Activated T-cell treated with anti-CD3 and anti-CD28 coated beads, Interleukin-2, amount 50 U/mL, for 1 hour (primary cell): ENCODE measurements at places on chromosomes 16 and 17.
A peak's percentile ranks its signal among the peaks of the same experiment; 100 is the strongest.

GRCh38 chr17:41910701-41911391 lies 7.9 kb downstream of the ACLY start:
- DNase-seq = no peak

GRCh38 chr16:74729783-74730683 lies 29.4 kb upstream of the MLKL start:
- DNase-seq = no peak

DNA sequence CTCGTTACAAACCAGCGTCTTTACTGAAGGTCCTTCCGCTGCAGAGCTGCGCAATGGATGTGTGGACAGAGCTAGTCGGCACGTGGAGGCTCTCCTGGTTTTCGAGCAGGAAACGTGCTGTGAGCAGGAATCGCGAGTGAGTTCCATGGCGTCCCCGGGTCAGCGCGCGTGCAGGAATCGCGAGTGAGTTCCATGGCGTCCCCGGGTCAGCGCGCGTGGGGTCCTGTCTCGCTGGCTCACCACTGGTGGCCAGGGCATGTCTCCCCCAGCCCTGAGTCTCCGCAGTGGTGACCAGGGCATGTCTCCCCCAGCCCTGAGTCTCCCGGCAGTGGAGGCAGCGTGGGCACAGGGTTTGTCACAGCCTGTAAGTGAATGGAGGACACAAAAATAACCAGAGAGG lies 62.7 kb downstream of the KLHDC4 start:
- DNase-seq = no peak

GRCh38 chr17:72764632-72765041 lies 327.9 kb downstream of the SLC39A11 start:
- DNase-seq = no peak

- peak; percentile 51 for DNase-seq
These were observed at the start of gene B3GNT9 for GRCh38 chr16:67150833-67151396. Gene B3GNT9, minus strand, starts transcription at chr16:67150998. Its CDS starts 513 bp downstream, at chr16:67150485.

DNA sequence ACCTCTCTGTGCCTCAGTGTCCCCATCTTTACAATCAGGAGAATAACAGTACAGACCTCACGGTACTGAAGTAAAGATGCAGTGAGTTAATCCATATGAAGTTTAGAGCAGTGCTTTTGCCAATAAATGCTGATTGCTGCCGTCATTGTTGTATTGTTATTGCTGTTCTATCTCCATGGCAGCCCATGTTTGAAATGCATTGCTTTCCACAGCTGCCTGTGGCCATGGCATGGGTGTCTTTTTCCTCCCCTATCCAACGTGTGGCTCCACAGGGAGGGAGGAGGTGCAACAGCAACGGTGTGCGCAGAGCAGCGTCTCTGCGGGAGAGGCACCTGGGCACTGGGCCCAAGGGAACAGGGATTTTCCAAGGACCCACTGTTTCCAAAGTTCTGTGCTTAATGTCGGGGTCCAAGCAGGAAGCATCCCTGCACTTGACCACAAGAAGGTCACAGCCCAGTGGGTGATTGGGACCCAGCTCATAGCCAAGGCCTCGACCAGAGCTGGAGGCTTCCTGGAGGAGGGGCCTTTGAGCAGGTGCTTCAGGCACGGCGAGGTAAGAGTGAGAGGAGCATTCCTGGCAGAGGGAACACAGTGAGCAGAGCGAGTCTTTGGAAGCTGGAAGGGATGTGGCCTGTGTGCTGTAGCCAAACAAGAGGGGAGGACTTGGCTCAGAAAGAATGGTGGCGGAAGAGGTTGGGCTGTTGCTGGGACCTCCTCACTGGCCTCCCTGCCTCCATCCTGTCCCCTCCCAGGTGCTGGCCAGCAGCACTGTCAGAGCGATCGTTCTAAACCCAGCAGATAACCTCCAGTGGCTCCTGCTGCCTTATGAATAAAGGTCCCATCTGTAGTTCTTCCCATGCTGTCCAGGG lies 3.9 kb downstream of the RAI1 start:
- DNase-seq = no peak

GRCh38 chr17:17129466-17129865 lies 76.7 kb downstream of the PLD6 start:
- DNase-seq = no peak

DNA sequence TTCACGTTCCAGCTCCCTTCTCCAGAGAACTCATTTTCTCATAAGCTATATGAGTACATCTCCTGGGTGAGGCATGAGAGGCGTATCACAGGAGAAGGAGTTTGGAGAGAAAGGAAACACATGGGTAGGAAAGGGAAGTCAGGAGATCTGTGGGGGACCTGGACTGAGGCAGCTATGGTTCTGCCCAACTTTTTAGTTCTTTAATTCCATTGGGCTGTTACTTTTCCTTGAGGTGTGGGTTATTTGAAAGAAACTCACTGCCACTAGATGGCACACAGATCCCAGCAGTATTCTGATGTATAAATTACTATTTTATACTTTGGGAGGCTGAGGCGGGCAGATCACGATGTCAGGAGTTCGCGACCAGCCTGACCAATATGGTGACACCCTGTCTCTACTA lies 63.6 kb downstream of the NUP93 start:
- DNase-seq = no peak

DNA sequence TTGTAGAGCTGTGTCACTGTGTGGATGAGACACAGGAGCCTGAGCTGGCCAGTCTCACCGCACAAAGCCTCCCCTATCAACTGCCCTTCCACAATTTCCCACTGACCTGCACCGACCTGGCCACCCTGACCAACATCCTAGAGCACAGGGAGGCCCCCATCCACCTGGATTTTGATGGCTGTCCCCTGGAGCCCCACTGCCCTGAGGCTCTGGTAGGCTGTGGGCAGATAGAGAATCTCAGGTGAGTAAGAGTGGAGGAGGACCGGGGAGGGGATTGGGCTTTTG lies 37.4 kb downstream of the NLRC5 start:
- no peak for DNase-seq

GRCh38 chr16:87828071-87828906 lies 41.0 kb downstream of the SLC7A5 start:
- DNase-seq = peak; percentile 33
